Cardiac muscle cell (in vitro differentiated cells and primary cell): ENCODE measurements at places on chromosomes 2 and 18.

- no peak for DNase-seq
Observed at GRCh38 chr2:18413676-18414396, 146.6 kb downstream of the RDH14 start.

DNA sequence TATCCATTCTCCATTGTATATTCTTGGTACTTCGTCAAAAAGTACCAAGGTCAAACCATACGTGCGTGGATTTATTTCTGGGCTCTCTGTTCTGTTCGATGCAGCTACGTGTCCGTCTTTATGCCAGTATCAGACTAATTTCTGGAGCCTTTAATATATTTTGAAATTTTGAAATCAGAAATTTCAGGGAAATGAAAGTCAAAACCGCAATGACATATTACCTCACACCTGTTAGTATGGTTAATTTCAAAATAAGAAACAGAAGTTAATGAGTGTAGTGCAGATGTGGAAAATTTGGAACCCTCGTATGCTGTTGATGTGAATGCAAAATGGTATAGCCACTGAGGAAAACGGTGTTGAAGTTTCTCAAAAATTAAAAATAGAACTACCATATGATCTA lies 156.1 kb upstream of the TRIB2 start:
- no peak for DNase-seq

- DNase-seq: peak; percentile 92
Observed at GRCh38 chr2:102297891-102298290, 13.5 kb upstream of the IL1RL1 start.

DNA sequence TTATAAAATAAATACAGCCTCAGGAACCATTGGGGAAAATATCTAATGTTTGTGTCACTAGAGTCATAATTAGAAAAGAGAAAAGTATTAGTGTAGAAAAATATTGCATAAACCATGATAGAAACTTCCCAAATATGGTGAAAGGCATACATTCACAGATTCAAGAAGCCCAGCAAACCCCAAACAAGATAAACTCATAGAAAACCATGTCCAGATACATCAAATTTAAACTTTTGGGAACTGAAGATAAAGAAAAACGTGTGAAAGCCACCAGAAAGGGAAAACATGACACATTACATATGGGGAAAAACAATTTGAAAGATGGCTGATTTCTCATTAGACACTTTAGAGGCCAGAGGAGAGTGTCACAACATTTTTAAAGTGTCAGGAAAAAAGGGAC lies 236.5 kb upstream of the FN1 start:
- DNase-seq: no peak

DNA sequence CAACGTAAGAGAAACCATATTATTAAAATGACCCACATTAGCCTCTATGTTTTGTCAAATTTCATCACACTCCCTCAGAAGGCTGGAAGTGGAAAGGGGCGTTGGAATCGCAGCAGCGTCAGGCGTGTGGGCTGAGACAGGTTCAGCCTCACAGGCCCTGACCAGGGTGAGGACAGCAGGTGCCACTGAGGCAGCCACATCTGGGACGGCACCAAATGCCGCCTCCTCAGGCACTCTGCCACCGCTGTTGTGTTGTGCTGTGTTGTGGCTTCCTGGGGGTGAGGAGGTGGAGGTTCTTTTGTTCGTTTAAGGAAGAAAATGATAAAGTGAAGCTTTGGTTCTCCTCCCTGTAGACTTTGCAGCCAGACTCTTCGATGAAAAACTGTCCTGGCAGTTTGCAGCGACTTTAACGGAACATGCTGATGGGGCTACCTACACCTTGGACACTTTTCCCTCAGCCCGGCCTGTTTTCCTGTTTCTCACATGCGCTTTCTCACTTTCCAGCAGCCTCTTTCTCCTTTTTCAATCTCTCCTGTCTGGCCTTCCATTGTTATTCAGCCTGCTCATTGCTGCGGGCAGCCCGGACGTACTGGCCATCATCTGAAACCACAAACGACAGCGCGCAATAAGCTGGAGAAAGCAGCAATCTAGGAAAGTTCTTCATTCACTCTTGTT lies 44.9 kb upstream of the SALL3 start:
- DNase-seq: no peak

- no peak for DNase-seq
Observed at GRCh38 chr2:170847716-170848115, 31.0 kb downstream of the GAD1 start.

- DNase-seq: no peak
Observed at GRCh38 chr2:9264301-9264700, 57.7 kb downstream of the ASAP2 start.
